ENCODE measurements at places on chromosomes 2 and 18. TPM values are rescaled to one million over a fixed set of nuclear protein-coding genes. Genes with fewer than 3 reads are reported as not detected.

Gene PIEZO2
- total RNA-seq: 3.9 TPM

Gene SMAD2
- total RNA-seq: 114 TPM

Gene FAHD2B
- total RNA-seq: 34.5 TPM

Gene L3MBTL4
- 2.0 TPM for total RNA-seq

Gene BMP10
- not detected for total RNA-seq

Gene IFIH1
- total RNA-seq: 0.81 TPM

Gene ALPP
- total RNA-seq: 0.20 TPM

Gene TTN
- total RNA-seq: 0.59 TPM

Gene TUBB8B
- 0.72 TPM for total RNA-seq

Gene RGPD8
- total RNA-seq: 8.1 TPM

Gene CCDC74A
- total RNA-seq: 10.0 TPM

Gene BOD1L2
- not detected for total RNA-seq

Measured in H9 (cell line).